HS-5 (cell line): ENCODE measurements at places on chromosomes 7 and 10.

DNA sequence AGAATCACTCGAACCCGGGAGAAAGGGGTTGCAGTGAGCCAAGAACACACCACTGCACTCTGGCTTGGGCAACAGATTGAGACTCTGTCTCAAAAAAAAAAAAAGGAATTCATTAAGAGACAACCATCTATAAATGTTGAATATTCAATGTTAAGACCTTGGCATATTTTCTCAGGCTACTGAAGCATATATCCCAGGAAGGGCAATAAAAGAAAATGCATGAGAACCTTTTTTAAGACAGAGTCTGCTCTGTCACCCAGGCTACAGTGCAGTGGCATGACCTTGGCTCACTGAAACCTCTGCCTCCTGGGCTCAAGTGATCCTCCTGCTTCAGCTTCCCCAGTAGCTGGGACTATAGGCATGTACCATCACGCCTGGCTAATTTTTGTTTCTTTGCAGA is 165.0 kb downstream of the JMJD1C start:
- no peak for DNase-seq

DNA sequence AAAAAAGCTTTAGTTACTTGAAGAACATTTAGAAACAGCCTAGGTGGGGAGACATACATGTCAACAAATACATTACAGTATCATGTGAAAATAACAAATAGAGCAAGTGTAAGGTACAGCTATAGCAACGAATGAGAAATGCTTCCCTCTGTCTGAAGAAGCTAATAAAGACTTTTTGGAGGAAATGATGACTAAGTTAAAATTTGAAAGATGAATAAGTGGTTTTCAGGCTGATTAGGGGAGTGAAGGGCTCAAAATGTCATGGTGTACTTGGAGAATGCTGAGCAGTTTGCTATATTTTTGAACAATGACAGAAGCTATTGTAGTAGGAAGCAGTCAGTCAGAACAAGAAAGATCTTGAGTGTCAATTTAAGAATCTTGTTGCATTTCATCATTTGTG is 2.8 kb upstream of the ARMC3 start:
- DNase-seq: no peak

- DNase-seq: no peak
Measured at GRCh38 chr10:127612-128432, 7.4 kb upstream of the ZMYND11 start.

GRCh38 chr10:122462533-122463465 is 1.4 kb downstream of the HTRA1 start:
- no peak for DNase-seq

- DNase-seq: no peak
Measured at GRCh38 chr7:38518541-38518940, 112.6 kb downstream of the AMPH start.

DNA sequence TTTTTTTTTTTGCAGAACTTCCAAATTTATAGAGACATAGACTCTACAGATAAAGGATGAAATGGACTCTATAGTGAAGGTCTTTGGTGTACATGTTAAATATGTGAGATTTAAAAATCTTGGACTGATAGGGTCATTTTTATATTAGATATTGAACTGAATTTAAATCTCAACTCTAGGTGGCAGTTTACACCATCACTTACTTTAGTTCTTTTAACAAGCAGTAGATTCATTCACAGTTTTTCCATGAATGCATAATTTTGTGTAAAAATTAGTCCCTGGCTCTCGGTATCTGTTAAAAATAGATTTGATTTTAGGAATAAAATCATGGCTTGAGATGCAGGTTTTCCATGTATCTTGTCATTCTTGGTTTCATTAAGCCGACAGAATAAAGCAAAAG is 31.1 kb upstream of the SNX13 start:
- no peak for DNase-seq

DNA sequence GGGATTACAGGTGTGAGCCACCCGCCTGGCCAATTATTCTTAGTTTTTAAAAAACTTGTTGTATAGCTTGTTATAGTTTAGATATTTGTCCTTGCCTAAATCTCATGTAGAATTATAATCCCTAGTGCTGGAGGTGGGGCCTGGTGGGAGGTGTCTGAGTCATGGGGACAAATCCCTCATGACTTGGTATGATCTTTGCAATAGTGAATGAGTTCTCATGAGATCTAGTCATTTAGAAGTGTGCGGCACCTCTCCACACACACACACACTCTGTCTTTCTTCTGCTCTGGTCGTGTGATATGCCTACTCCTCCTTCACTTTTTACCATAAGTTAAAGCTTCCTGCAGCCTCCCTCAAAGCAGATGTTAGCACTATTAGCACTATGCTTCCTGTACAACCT is 37.2 kb downstream of the FAM149B1 start:
- DNase-seq: no peak

- DNase-seq: no peak
Measured at GRCh38 chr10:114337510-114338462, 66.5 kb downstream of the AFAP1L2 start.

DNA sequence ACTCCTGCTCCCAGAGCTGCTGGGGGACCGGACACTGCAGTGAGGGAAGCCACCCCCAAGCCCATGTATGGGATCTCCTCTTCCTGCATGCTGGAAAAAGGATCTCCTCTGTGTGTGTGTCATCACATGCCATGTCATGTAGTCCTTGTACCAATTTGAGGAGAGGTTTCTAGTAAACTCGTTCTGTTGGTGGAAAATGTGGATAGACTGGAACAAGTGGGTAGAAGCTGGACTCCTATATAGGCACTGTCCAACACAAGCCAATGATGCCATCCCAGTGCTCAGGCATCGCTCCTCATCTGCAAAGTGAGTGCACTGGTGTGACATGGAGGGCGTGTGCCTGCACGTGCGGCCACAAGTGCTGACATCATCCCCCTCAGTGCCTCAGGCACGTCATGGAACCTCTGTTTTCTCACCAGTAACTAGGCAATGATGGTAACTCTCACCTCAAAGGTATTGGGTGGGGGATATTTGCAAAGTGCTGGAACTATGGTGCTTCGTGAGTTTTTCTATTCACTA is 19.3 kb downstream of the MYO1G start:
- no peak for DNase-seq

DNA sequence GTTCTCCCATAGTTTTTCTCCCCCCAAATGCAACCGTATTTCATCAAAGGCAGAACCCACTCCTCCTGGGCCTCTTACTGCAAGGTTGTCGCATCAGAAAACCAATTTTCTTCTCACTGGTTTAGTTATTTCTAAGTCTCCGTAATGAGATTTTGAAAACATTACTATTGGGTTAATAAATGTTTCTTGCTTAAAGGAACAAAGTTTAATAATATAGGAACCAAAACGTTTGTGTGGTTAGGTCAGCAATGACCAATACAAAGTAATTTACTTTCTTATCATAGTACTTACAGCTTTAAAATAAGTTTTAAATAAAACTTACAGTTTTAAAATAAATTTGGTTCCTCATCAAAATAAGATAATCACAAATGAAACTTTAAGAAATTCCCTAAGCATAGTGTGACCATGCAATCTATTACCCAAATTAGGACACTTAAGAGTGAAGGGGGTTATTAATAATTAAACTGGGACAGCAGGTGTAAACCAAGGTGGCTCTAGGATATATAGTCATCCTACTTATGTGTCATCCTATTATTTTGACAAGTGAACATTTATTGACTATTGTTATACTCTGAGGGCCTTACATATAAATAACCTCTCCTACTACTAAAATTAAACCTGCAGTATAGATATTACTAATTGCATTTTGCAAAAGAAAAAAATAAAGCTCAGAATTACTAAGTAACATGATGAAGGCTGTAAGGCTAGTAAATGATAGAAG is 415.4 kb upstream of the LRRN3 start:
- DNase-seq: no peak

GRCh38 chr10:21161647-21162046 is 264.5 kb upstream of the NEBL start:
- no peak for DNase-seq

DNA sequence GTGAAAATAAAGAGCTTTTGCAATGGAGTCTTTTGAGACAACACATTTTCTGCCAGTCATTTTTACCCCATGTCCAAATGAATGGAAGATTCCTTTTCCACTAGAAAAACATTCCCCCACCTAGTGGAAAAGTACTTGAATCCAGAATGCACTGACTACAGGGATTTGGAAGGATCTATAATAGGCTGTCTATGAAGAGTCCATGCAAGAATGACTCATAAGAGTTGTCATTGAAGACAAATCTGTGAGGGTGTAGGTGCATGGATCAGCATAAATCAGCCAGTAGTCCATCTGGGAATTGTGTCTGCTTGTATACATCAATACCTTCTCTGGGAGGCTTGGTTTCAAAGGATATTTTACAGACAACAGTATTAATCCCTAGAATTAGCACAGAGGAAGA is 32.5 kb upstream of the TRUB1 start:
- DNase-seq: no peak

DNA sequence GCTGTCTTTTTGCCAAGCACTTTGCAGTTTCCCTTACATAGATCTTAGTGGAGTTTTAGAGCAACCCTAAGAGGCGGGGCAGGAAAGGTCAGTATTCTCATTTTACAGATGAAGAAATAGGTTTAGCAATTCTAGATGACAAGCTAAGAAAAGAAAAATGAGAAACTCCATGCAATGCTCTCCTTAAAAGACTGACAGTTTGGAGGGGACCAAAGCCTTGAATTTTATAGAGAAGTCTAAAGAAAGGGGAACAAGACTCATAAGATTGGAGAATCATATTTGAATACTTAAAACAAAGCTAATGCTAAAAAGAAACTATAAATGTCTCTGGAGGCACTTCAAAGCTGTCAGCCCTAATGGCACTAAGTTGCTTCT is 19.6 kb downstream of the CEP55 start:
- no peak for DNase-seq

- DNase-seq: no peak
Measured at GRCh38 chr10:100167553-100168312, 18.1 kb downstream of the ERLIN1 start.

DNA sequence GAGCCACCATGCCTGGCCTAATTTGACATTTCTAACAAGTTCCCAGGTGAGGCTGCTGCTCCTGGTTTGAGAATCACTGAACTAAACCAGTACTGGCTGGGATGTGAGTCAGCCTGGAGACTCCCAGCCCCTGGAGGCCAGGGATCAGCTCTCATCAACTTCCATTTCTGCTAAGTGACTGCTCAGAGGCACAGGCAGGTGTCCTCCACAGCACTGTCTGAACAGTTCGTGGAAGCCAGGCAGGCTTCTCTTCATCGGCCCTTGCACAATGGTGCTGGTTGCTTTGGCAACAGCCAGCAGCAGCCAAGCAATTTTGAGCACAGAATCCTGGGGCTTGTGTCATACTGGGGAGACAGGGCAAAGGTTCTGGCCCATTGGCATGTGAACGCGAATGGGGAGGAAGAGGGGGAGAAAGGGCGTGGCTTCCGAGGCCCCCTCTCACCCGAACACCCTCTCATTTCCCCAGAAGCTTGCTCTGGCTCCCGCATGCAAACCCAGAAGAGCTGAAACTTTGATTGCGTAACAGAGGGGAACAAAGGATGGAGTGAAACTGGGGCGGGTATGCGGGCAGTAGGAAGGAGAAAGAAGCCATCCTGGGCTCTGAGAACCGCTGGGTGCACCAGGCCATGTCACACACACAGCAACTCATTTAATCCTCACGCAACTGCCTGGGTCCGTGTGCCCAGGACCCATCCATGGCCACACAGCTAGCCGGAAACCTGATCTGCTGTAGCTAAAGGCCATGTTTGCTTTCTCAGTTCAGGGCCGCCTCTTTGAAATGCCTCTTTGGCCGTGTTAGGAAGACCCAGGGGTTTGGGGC is 9.0 kb upstream of the POR start:
- no peak for DNase-seq

- no peak for DNase-seq
Measured at GRCh38 chr7:147509541-147510200, 1080.9 kb upstream of the C7orf33 start.

DNA sequence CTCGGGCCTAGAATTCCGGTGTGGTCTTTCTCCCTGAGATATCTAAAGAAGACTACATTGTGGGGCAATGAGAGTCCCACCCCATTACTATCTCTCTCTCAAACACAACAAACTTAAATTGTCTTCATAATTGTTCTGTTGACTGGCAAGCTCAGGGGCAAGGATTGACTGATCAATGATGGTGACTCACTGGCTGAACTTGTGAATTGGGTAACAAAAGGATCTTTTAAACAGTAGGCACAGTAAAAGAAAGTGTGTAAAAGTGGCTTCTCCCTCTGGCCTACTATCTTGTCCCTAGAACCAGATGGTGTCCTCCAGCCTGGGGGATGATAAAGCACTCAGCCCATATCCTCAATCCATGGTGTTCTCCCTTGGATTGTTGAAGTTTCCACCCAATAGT is 63.1 kb upstream of the RAPGEF5 start:
- no peak for DNase-seq

GRCh38 chr10:81784111-81784597 is 90.8 kb upstream of the NRG3 start:
- DNase-seq: no peak

GRCh38 chr7:144656965-144657517 is 178.8 kb downstream of the TPK1 start:
- no peak for DNase-seq

DNA sequence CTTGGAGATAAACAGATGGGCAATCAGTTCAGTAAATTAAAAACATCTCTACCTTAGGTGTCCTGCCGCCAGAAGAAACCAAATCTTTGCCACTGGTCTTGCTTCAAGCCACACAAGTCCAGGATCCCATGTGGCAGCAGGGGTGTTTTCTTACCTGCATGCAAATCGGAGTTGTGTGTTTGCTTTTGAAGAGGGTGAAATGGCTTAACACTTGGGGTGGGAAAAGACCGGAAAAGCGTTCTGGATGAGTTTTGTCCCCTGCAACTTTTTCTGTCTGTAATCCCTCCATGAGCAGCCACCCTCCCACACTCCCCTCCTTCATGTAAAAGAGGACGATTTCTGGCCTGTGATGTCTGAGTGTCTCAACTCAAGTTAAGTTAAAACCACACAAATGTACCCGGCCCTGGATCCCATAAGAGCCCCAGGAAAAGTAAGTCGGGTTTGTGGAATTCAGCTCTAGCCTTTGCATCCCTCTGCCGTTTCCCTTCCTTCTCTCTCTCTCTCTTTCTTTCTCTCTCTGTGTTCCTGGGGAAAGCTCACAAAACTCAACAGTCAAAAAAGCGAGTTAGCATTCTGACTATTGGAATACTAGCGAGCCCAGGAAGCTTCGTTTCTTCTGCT is 178.5 kb downstream of the TCF7L2 start:
- no peak for DNase-seq
